ENCODE measurements at places on chromosomes 11 and 22. TPM values are rescaled to one million over a fixed set of nuclear protein-coding genes. Genes with fewer than 3 reads are reported as not detected.

ANGPTL5 gene
- total RNA-seq: not detected

UBASH3B gene
- total RNA-seq: 10.3 TPM

ALDH3B2 gene
- total RNA-seq: not detected

PHF21B gene
- total RNA-seq: 0.66 TPM

THY1 gene
- total RNA-seq: not detected

PIM3 gene
- 73.5 TPM for total RNA-seq

NXPE1 gene
- total RNA-seq: not detected

TMPRSS6 gene
- not detected for total RNA-seq

APOBEC3G gene
- 0.49 TPM for total RNA-seq

SYT7 gene
- total RNA-seq: 25.2 TPM

MS4A6E gene
- not detected for total RNA-seq

MYOD1 gene
- total RNA-seq: not detected

GRCh38 chr11:123233975-123234334 is 38.9 kb upstream of the CLMP start:
- no peaks in the 10 kb centered on the region for H3K4me1 ChIP-seq
- DNase-seq: no peak

DNA sequence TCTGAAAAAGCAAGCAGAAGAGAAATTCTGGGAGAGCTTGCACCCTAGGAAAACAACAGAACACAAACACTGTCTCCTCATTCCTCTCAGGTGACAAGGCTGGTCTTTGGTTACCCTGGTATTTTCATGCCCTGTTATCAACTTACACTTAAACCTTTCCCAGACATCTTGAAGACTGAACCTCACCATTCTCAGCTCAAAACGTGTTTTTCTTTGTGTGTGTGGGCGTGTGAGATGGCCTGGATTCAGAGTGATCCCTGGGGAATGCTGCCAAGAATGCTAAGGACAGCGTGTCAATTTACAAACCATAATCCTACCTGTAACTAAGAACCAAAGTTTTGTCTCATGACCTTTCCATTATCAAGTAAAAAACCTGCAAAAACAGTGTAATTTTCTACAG is 33.3 kb downstream of the ELF5 start:
- peaks cover 18% of the 10 kb centered on the region for H3K4me1 ChIP-seq
- H3K27ac ChIP-seq: no peak overlapping the region

DNA sequence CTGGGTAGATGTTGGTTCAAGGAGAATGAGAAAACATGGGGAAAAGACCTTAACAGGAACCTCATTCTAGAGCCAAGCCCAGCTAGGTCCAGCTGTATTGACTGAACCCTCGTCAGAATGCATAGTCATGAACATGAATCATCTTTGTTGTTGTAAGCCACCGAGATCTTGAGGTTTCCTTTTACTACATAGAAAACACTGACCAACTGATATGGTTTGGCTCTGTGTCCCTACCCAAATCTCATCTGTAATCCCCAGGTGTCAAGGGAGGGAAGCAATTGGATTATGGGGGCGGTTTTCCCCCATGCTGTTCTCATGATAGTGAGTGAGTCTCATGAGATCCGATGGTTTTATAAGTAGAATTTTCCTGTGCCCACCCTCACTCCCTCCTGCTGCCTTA is 19.4 kb upstream of the PHOX2A start:
- no peaks in the 10 kb centered on the region for H3K36me3 ChIP-seq
- no peaks in the 10 kb centered on the region for H3K27me3 ChIP-seq
- no peak overlapping the region for H3K27ac ChIP-seq
- H3K4me1 ChIP-seq: peaks cover 6% of the 10 kb centered on the region
- no peak overlapping the region for H3K4me3 ChIP-seq

- H3K27me3 ChIP-seq: peaks cover 33% of the 10 kb centered on the region
- no peak for DNase-seq
- no peak within 1 kb of the TSS for H3K4me3 ChIP-seq
These were observed at the start of gene KLHL35 for GRCh38 chr11:75432911-75433321. Gene KLHL35 (minus strand): TSS chr11:75433203. CDS start chr11:75430629, 2,574 bp downstream.

DNA sequence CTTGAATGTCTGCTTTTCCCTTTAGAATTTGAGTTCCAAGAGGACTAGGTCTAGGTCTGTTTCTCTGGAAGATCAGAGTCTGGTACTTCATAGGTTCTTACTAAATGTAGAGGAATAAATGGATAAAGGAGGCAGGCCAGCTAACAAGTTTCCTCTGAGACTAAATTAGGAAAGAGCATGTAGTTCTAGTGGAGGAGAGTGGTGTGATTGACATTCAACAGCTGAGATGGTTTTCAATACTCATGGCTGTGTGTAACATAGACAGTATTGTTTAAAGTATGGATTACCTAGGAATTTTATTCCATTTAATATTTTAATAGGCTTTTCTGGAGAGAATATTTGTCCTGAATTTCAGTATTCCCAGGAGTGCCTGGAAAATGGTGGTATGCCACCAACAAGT is 364.7 kb downstream of the METTL15 start:
- no peak overlapping the region for H3K4me3 ChIP-seq
- no peak for DNase-seq
- no peaks in the 10 kb centered on the region for H3K36me3 ChIP-seq
- no peak overlapping the region for H3K27ac ChIP-seq

GRCh38 chr11:76491644-76492043 is 46.8 kb downstream of the EMSY start:
- no peak overlapping the region for H3K4me3 ChIP-seq
- H3K4me1 ChIP-seq: no peaks in the 10 kb centered on the region
- DNase-seq: no peak
- H3K36me3 ChIP-seq: peaks cover 9% of the 10 kb centered on the region
- H3K27ac ChIP-seq: no peak overlapping the region

- H3K27ac ChIP-seq: no peak overlapping the region
These were observed 33.1 kb upstream of the TSKU start for GRCh38 chr11:76750067-76750466.

DNA sequence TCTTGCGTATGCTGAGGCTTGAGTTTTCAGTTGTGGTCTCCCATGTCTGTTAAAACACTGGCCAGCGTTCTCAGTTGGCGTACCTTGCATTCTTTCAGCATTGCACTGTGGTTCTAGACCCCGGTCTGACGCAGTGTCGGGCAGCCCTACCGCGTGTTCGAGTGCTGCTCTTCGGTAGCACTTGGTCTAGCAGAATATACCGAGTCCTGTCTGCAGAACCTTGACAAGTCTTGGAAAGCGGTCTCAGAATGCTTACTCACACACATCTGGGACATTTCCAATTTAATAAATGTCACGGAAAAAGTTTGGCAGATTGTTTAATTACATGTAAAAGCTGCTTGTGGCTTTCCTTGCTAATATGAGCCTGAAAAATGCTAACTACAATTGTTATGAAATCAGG is 32.6 kb downstream of the PPFIA1 start:
- no peak for DNase-seq
- H3K4me3 ChIP-seq: no peak overlapping the region
- H3K36me3 ChIP-seq: peaks cover 42% of the 10 kb centered on the region
- no peak overlapping the region for H3K27ac ChIP-seq
- no peaks in the 10 kb centered on the region for H3K27me3 ChIP-seq

DNA sequence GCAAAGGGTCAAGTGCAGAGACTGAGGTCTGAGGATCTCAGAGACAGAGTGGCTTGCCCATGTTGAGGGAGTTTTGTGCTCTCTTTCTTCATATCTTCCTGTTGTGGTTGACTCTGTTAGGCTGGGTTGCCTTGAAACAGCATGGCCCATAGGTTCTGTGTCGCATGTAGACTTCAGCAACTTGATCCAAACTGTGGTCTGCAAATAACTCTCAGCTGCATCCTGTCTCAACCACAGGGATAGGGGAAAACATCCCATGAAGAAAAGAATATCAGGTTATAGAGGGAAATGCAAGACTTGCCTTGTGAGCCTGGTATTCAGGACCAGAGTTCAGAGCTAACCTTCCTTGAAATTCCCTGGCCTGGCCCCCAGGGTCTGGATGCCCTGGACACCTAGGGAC is 69.4 kb downstream of the FLI1 start:
- no peak for DNase-seq
- H3K36me3 ChIP-seq: no peaks in the 10 kb centered on the region
- no peaks in the 10 kb centered on the region for H3K27me3 ChIP-seq
- no peak overlapping the region for H3K27ac ChIP-seq
- no peak overlapping the region for H3K4me3 ChIP-seq
